ENCODE measurements at places on chromosomes 7 and 10.

DNA sequence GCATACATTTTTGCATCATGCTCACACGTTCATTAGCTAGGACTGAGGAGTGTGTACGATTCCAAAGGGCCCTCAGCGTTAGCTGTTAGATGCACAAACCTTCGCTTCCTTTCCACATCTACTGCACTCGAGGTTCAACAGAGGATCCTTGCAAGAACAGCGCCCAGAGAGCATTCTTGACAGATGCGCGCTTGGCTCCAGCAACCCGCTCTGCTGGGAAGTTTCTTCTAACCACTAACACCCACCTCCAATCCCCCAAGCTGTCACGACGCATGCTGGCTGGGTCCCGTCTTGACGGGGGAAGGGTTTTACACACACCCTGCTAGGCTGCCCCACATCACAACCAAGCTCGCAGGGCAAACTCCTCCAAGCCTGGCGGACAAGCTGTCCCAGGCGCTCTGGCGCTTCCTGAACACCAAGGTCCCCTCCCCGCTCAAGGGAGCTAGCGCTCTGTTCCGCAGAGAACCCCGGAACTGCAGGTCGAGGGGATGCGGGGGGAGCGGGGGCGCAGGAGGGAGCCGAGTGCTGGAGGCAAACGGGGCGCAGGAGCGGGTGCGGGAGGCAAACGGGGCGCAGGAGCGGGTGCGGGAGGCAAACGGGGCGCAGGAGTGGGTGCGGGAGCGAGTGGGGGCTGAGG lies 653 bp upstream of the ADRB1 start:
- no peak for DNase-seq

- DNase-seq, result no peak
Observed at GRCh38 chr10:47233631-47234030, 66.4 kb upstream of the GDF10 start.

- no peak for DNase-seq
Observed at GRCh38 chr10:80277567-80278250, 11.7 kb downstream of the MAT1A start.

- DNase-seq, result no peak
Observed at GRCh38 chr7:158997110-158997453, 140.7 kb downstream of the DYNC2I1 start.

DNA sequence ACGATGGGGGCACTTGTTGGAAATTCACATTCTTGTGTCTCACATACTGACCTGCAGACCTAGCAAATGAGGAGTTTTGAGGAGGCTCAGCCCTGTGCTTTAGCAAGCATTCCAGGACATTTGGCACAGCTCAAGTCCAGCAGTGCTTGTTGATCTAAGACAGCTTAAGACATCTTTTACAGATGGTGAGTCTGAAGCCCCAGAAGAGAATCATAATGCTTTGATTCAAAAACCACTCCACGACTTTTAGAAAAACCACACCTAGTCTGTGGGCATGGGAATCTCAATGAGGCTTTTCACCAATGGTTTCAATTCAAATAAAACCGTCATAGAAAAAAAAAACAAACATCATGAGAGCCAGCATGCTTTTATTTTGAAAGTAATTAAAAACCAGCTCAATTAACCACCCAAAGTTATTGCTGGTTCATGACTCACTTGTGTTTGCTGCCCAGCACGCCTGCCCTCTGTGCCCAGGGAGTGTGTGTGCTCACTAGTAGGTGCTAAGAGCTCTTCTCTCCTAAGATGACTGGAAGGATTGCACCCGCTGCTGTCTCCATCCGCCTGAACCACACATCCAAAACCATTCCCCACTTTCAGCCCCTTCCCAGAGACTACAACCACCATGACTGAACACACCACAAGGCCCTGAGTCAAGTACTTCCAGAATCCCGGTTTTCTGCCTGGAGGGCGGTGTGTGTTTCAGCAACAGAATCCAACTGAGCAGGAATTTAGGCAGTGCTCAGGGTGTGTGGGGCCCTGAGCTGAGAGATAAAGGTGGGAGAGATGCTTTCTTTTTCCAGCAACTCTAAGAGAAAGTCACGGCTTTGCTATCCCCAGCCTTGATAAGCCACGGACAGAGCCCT lies 130.2 kb upstream of the ADAM12 start:
- no peak for DNase-seq

DNA sequence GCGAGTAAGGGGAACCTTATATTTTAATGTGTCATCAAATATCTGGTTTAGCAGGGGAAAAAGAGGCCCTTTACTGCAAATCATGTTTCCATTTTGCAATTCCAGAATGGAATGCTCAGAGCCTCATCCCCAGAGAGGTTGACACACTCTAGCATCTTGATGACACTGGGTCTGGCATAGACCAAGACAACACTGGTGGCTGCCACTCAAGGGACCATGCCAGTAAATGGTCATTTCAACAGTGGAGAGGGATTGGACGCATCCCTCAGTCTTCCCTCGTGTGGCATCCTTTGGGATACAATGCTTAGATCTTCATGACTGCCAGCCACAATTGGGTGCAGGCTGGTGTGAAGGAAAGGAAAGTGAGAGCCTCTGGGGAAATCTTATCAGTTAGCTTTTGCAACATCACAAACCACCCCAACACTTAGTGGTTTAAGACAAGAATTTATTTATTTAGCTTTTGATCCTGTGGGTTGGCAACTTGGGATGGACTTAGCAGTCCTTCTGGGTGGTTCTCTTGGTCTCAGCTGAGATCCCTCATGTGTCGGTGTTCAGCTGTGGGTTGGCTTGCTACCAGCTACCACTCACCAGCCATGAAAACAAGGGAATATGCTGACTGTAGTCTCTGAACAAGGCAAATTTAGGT lies 21.6 kb downstream of the TACC2 start:
- no peak for DNase-seq

DNA sequence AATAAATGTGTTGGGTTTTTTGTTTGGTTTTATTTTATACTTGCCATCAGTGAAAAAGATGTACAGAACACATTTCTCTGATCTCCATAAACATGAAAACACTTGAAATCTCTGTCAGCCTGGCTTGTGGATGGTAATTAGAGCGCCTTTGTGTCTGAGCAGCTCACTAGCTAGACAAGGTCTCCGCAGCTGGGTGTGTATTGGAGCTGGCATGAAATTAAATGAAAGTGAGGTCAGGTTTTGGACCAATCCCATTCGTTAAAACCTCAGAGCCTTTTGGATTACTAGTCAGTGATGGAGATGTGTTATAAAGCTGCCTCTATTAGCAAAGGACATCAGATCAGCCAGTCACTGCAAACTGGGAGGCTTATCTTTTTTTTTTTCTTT lies 2.7 kb downstream of the FRAT1 start:
- DNase-seq, result no peak

DNA sequence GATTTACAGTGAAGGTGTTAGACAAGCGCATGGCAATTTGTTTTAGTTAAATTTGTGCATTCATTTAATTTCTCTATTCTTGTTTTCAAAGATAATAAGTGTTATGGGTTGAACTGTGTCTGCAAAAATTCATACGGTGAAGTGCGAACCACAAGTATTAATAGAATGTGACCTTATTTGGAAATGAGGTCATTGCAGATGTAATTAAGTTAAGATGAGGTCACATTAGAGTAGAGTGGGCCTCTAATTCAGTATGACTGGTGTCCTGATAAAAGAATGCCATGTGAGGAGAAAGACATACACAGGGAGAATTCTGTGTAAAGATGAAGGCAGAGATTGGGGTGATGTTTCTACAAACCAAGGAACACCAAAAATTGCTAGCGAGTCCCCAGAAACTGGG lies 158.8 kb upstream of the SEMA3E start:
- no peak for DNase-seq

DNA sequence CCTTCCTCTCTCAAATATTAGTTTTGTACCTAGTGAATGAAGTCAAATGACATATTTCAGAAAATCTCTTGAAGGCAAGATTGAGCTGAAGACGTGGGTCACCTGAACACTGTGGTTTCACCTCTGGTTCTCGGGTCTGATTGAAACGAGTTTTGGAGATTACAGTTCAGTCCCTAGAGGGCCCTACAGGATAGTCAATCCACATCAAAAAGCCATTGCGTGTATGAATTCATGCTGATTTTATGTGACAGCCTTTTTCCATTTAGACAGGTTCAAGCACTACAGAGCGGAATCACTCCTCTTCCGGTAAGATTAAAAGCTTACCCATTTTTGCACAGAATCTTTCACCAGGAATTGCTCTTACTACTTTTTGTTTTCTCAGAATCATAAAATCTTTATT lies 62.2 kb downstream of the VIM start:
- DNase-seq, result no peak

GRCh38 chr7:21146642-21147423 lies 281.1 kb upstream of the SP4 start:
- DNase-seq, result no peak

DNA sequence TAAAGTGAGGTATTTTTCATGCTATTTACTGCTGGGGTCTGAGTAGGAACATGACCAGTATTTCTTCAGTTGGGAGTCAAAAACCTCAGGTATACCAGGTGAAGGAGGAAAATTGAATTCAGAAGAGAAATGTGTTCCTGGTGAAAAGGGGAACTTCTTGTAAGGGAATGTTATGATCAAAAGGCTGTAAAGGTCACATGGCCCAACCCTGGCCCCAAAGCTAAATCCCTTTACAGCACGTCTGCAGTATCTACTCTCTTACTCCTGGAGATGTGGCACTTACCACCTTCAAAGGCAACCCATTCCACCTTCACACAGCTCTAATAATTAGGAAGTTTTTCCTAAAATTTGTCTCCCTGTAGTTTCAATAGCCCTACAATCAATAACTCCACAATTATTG lies 15.2 kb downstream of the PIK3AP1 start:
- DNase-seq, result no peak

GRCh38 chr10:122336332-122336731 lies 38.2 kb upstream of the PLEKHA1 start:
- DNase-seq, result no peak

GRCh38 chr7:138167222-138167621 lies 91.0 kb downstream of the AKR1D1 start:
- DNase-seq, result no peak

DNA sequence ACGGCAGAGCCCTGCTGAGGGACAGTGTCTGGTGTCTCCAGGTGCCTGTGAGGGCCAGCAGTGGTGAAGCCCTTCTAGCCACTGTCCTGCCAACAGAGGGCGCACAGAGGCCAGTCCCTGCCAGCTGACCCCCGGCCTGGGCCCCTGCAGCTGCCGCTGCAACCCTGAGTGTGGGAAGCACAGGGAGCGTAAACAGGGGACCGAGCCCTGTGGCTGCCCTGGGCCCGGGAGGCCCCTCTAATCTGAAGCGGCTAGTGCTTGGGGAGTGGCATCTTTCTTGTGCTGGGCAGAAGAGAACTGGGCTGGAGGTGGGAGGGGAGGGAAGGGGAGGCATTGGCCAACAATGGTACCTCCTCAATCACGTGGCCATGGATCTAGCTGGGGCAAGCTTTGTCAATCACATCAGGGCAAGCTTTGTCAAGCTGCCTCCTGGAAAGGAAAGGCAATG lies 34.6 kb downstream of the TRIM8 start:
- DNase-seq, result no peak

DNA sequence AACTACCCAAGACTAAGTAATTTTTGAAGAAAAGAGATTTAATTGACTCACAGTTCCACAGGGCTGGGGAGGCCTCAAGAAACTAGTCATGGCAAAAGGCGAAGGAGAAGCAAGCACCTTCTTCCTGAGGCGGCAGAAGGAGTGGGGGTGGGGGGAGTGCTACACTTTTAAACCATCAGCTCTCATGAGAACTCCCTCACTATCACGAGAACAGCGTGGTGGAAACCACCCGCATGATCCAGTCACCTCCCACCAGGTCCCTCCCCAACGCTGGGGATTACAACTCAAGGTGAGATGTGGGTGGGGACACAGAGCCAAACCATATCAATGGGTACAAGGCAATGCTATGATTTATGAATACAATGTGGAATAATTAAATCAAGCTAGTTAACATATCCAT lies 241.9 kb downstream of the PTPRN2 start:
- DNase-seq, result no peak

- no peak for DNase-seq
Observed at GRCh38 chr10:114250236-114250635, 11.2 kb downstream of the VWA2 start.

DNA sequence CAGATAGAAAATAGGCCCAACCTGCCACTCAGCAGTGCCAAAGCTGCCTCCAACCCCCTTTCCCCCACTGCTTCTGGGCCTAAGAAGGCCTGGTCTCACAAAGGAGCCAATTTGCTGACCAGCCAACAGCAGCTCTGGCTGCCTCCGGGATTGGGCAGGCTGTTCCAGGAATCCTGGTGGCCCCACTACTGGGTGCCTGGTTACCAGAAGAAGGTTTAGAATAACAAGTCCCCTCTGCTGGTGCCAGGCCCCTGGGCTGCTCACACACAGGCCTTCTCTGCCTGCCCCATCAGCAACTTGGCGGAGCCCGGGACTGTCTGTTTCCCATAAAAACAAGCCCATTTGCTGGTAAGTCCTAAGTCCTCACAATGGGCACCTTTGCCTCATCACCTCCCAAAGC lies 1.2 kb downstream of the PHKG1 start:
- no peak for DNase-seq

GRCh38 chr10:66180581-66181318 lies 745.1 kb upstream of the LRRTM3 start:
- peak; percentile 44 for DNase-seq

DNA sequence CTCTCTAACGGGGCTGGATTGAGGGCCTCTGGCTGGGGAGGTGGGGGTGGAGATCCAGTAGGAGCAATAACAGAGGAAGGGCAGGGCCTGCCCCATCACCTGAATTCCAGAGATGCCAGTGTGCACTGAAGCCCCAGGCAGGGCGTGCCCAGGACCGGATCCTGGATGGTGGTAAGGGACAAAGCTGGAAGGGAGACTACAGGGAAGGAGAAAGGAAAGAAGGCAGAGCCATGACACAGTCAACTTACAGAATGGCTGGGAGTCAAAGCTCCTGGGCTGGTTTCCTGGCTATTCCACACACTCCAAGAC lies 666 bp downstream of the TMEM139 start:
- no peak for DNase-seq

DNA sequence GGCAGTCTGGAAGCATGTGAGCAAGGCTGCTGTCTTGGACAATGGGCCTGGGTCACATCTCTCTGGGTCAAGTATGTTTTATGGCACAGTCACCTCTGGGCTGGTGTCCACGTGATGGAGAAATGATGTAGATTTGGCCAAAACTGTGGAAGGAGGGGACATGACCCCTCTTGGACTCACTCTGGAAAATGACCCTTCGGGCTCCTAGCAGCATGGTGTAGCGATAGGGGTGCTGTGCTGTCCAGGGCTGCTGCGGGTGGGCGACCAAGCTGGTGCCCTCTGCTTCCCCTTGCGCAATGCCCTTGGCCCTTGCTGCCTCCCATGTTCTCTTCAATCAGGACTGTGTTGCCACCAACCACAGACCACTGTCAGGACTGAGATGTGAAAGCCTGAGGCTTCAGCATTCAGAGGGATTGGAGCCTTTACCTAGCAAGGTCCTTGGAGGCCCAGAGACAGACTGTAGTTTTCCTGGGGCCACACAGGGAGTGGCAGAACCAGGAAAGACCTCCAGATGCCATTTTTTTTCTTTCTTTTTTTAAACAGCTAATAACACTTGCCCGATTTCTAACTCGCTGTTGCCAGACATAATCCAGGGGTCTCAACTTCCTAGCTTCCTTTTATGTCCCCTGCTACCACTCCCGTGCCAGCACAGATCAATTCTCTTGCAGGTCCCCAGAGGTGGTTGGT lies 6.1 kb downstream of the CYP26A1 start:
- no peak for DNase-seq
